Hematopoietic multipotent progenitor cell treated with erythropoietin and hydrocortisone succinate and interleukin-3 and kit ligand, for 15 days (in vitro differentiated cells): ENCODE measurements at places on chromosomes 7 and 10.

DNA sequence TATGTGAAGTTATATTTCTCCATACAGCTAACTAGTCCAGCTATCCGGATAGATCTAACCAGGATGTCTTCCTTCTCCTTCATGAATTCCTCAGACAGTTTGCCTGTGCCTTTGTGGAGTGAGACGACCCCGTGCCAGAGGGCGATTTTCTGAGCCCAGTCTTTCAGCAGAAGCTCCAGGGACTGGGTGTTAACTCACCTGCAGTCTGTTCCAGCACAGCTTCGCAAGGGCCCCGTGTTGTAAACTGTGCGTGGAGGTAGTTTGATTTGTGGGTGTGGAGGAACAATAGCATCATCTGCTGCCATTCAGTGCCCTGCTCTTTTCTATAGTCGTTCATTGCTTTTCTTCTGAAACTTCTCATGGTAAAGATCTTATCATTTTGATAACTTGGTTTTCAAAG lies 103.8 kb downstream of the INPP5A start:
- no peak for DNase-seq

GRCh38 chr10:112782200-112782907 lies 167.7 kb upstream of the TCF7L2 start:
- DNase-seq, result no peak

- DNase-seq, result peak; percentile 58
Observed at GRCh38 chr10:112565434-112566053, 118.5 kb downstream of the VTI1A start.

- no peak for DNase-seq
Observed at GRCh38 chr7:158645842-158646241, 58.2 kb upstream of the PTPRN2 start.

- no peak for DNase-seq
Observed at GRCh38 chr10:35211390-35211789, 84.7 kb downstream of the CREM start.

GRCh38 chr7:139532636-139533155 lies 9.2 kb downstream of the CLEC2L start:
- DNase-seq, result no peak

- DNase-seq, result no peak
Observed at GRCh38 chr10:26621889-26622711, 75.4 kb upstream of the PDSS1 start.

GRCh38 chr10:13649844-13650520 lies 63.2 kb downstream of the PRPF18 start:
- no peak for DNase-seq

DNA sequence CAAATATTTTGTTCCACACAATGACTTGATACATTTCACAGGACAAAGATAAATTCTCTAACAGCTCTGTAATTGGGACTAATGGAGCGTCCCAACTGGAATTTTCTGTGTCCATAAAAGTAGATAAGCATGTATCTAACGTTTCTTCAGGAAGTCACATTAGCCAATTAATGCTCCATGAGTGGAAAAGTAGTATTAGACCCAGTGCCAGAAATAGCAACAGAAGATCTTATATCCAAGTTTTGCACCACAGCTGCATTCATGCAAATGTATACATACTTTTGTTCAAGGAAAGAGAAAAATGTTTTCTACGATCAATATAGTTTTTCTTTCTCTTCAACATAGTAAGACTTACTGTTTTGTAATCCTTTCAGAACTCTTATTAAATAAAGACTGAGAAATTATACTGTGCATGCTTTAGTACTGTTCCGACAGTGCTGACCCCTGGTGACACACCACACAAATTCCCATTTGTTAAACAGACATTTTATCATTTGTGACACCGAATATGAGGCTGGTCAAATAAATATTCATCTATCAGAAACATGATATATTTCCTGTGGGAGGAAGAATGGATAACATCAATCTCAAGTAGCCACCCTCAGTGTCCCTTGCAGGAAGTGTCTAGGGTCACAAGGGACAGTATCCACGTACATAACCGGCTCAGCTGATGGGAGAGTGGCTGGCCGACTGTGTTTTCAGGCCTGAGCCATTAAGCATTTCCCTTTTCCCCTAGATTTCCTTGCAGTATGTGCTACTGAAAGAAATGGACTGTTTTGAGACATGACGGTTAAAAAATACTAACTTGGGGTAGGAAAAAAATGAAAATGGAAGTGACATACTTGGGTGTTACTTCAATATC lies 102.1 kb upstream of the RSU1 start:
- DNase-seq, result no peak
